ENCODE measurements at places on chromosomes 3 and 15.

DNA sequence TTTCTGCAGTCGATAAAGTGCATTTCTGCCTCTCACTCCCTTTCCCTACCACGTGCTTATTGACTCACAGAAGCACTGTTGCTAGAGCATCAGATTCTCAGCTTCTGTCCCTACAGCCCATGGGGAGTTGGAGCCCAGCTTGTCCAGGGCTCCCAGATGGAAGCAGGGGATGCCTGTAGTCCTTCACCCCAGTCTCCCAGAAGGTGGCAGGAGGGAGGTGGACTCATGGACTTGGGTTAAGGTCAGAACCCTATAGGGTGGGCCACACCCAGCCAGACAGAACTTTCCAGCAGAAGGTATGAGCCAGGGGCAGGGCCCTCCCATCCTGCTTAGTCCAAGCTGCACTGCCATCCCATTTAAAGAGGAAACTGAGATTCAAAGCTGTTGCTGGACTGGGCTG lies 33.1 kb upstream of the SEMA3F start:
- DNase-seq, result no peak

- no peak for DNase-seq
Observed at GRCh38 chr3:49661281-49661680, 12.9 kb upstream of the APEH start.

DNA sequence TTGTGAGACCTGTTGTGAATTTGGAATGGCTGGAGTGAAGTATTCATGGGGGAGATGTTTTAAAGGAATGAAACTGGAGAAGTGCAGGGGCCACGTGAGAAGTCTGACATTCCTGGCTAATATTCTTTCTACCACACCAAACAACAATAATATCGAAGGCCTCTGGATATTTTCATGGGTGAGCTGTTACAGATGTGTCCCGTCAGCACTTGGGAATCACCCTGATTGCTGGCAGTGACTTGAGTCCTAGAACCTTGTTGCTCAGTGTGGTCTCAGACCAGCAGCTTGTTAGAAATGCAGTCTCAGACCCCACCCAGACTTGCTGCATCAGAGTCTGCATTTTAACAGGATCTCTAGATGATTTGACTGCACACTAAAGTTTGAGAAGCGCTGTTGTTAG lies 113.8 kb downstream of the ITPR1 start:
- DNase-seq, result no peak

DNA sequence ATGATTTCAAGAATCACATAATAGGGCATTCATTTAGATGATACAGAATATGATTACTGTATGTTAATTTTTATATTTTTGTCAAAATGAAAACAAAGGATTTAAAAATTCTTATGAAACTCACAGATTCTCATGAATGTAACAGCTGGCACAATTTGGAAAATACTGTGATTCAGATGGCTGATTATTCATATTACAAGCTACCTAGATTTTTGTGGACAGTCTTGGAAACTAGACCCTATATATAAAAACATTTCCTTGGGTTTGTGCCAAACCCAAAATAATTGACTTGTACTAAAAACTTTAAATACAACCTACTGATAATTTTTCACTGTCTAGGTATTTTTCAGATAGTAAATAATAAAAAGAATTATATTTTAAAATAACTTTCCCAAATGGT lies 26.2 kb downstream of the ZBED2 start:
- DNase-seq, result no peak

- DNase-seq, result no peak
Observed at GRCh38 chr3:114405202-114405990, 111.6 kb downstream of the TIGIT start.

- DNase-seq, result no peak
Observed at GRCh38 chr15:66188464-66188863, 65.1 kb downstream of the MEGF11 start.

DNA sequence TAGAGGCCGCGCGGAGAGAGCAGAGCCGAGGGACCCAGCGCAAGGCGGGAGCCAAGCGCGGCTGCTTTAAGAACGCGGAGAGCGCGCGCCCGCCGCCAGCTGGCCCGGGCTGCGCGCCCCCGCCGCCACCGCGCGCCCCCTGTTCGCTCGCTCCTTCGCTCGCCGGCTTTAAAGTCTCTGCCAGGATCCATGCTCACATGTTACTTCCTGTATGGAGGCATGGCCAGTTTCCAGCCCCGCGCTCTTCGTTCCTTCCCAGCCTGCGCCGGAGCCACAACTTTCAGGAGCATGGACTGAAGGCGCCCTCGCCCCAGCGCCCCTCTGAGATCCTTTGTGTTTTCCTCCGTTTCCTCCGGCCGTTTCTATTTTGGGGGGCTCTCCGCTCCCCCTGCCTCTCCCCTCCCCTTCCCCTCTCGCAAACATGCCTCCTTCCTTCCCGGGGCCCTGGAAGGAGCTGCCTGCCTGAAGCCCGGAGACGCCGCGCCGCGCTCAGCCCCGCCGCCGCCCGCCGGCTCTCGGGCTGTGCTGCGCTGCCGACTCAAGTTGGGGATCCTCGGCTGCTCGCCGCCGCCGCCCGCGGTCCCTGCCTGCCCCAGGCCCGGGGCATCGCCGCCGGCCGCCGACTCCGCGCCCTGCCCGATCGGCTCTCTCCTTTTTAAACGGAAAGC lies at the start of gene PTPRG:
Gene PTPRG (plus strand): TSS at position 198 of the 668 bp plus-strand sequence. CDS start 717 bp downstream, outside the sequence.
- DNase-seq, result peak; percentile 38

- DNase-seq, result no peak
Observed at GRCh38 chr15:78727561-78727960, 83.7 kb downstream of the ADAMTS7 start.

GRCh38 chr3:9399746-9400145 lies 2.3 kb downstream of the SETD5 start:
- DNase-seq, result no peak

GRCh38 chr3:62319570-62320243 lies 53.6 kb downstream of the FEZF2 start:
- no peak for DNase-seq

DNA sequence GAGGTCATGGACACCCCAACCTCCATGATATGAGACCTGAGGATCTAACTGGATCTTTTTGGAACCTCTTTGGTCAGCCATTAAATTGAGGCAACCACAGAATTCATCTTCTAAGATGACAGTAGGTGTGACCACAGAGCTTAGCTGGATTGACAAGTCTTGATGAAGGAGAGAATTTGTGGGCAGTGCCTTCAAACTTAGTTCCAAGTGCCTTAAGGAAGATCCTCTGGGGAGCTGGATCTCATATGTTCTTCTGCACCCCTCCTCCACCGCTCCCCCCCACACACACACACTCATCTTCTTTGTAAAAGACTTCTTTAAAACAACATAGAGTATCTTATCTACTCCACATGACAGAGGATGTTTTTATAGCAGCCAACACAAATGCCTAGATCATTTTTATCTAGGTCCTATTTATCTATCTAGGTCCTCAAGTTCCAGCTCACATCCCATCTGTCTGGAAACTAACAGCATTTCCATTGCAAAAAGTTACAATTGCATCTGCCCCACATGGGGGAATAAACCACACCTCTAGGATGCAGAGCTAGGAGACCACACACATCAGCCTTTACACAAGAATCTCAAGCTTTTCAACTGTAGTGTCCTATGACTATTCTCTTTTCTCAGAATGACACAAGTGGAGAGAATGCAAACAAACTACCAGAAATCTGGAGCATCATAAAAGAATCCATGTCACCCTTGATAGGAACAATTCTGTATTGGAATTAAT lies 37.4 kb downstream of the WWTR1 start:
- no peak for DNase-seq

GRCh38 chr15:48642795-48643194 lies 2.7 kb downstream of the FBN1 start:
- DNase-seq, result no peak

GRCh38 chr3:152083135-152083534 lies 185.6 kb upstream of the MBNL1 start:
- DNase-seq, result no peak

- no peak for DNase-seq
Observed at GRCh38 chr3:114439284-114439683, 145.5 kb downstream of the TIGIT start.

GRCh38 chr3:51722362-51722761 lies 15.5 kb downstream of the GRM2 start:
- no peak for DNase-seq

- no peak for DNase-seq
Observed at GRCh38 chr3:30286007-30286669, 320.3 kb upstream of the TGFBR2 start.

DNA sequence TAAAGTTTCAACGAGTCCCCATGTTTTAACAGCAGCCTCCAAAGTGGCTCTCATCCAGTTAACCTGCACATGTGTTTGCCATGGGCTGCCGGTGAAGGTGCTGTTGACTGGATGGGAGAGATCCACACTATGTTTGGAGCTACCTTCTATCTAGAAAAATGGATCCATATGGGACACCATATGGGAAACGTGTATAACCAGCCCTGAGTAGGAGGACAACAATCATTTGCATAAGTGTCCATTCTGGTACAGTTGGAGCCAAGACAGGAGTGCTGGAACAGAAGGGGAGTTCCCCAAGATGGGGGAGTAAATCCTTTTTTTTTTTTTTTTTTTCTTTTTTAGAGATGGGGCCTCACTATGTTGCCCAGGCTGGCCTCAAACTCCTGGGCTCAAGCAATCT lies 36.6 kb downstream of the MKRN2 start:
- no peak for DNase-seq

DNA sequence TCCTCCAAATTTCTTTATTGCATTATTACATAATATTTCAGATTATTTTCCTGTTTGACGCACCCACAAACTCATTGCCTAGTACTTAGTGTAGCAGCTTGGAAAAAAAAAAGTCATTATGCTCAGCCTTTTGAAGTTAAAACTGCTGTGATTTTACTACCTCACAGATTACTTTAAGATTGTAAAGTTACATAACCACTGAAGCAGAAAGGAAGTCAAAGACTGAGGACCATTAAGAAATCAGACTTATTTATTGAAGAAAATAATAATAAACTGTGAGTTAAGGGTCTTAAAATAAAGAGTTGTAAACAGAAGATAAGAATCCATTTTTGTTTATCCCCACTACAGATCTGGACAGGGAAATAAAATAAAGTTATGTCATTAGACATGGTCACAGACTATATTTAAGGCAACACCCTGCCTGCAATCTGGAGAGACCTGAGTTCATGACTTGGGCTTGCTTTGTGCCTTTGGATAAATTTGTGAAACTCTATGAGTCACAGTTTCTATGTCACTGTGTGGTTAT lies 212.1 kb upstream of the ROBO2 start:
- no peak for DNase-seq

DNA sequence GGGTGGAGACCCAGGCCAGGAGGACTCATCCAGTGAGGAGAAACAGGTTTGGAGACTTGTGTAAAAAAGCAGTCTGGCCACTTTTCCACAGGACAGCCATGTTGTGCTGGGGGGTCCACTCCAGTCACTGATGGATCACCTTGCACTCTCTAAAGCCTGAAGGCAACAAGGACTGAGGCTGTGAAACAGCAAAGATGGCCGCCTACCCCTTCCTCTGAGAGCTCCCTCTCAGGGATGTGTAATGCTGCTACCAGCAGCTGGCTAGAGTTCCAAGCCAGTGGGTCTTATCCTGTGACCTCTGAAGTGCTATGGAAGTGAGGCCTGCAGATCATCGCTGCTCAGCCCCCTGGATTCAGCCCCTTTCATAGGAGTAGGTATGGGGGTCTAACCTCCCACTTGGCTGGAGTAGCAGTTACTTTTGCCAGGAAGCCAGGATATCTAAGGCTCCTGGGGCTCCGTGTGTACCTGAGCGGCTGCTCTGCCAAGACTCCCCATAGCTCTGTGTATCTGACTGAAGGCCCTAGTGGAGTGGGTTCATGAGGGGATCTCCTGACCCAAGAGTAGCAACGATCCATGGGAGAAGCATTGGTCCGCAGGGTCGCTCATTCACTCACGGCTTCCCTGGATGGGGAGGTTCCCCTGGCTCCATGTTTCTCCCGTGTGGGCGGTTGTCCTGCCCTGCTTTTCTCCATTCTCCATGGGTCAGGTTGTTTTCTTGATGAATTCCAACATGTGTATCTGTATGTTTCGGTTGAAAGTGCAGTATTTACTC lies 69.9 kb upstream of the TNFSF10 start:
- no peak for DNase-seq

DNA sequence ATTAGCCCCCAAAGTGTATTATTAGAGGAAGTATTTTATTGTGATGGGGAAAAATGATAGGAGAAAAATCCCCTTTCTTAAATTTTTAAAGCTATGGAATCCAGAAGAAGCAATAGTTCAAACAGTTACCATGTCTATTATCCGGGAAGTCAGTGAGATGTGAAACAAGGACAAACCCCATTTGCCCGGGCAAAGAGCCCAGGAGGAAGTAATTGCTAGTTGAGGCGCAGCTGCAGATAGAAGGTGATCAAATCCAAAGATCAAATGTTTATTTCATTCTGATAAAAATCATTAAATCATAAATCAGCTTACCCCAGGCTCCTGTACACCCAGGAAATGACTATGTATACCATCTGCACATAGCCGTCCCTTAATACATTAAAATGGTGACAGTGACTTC lies 204.0 kb upstream of the CRBN start:
- DNase-seq, result no peak

- DNase-seq, result no peak
Observed at GRCh38 chr3:100865442-100865841, 127.8 kb downstream of the ABI3BP start.

DNA sequence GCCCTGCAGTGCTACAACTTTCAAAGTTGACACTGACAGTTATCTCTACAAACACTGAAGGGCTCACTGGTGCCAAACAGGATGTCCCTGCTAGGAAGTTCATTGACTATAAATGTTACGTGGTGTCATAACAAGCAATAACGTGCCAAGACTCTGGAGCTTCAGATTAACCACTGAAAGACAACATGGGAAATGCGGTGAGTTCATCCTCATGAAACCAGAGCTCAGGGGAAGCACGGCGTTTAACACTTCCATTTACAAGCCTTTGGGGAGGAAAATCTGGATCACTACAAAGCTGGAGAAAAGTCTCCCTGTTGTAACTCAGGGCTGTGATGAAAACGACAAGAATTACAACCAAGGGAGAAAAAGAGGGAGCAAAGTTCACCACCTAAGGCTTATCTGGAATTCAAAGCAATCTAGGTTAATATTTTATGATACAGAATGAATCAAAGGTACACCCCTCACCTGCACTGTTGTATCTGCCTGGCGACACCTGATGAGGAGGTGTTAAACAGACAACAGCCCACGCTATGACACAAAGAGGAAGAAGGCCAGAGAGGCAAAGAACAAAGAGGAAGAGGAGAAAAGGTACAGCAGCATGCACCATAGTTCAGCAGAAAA lies 27.0 kb downstream of the SHQ1 start:
- DNase-seq, result no peak

GRCh38 chr3:111335512-111336303 lies 206.3 kb upstream of the CD96 start:
- no peak for DNase-seq

GRCh38 chr3:77605865-77606264 lies 566.0 kb downstream of the ROBO2 start:
- no peak for DNase-seq

DNA sequence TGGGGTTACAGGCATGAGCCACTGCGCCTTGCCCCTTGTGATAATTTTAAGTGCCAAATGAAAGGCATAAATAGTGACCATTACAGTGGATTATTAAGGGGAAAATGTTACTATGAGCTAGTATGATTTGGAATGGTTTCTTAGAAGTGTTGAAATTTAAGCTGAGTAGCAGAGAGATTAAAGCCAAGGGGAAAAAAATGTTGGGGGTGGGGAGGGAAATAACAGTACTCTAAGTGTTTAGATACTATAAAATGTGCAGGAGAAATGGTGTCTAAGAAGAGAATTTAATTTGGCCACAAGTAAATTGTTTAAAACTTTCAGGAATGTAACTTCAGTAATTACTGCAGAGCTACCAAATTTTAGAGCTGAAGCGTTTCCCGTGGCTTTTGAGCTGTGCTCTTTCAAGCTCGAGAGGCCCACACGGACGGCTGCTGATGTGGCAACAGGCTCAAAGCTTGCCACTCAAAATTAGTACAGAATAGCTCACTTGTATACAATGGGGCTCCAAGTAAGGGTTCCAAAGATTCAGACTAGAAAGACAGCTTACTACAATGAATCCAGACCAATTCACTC lies 23.9 kb upstream of the SLC12A8 start:
- no peak for DNase-seq

Data from GM19239 (cell line).